ENCODE measurements at places on chromosomes 2 and 18.

GRCh38 chr2:10447895-10448575 lies at the start of gene ODC1:
TSS of gene ODC1 (minus strand) at chr2:10448327. CDS start at chr2:10445032, 3,295 bp downstream.
- peak; percentile 98 for DNase-seq

GRCh38 chr18:37019157-37019827 lies 190.4 kb downstream of the KIAA1328 start:
- no peak for DNase-seq

DNA sequence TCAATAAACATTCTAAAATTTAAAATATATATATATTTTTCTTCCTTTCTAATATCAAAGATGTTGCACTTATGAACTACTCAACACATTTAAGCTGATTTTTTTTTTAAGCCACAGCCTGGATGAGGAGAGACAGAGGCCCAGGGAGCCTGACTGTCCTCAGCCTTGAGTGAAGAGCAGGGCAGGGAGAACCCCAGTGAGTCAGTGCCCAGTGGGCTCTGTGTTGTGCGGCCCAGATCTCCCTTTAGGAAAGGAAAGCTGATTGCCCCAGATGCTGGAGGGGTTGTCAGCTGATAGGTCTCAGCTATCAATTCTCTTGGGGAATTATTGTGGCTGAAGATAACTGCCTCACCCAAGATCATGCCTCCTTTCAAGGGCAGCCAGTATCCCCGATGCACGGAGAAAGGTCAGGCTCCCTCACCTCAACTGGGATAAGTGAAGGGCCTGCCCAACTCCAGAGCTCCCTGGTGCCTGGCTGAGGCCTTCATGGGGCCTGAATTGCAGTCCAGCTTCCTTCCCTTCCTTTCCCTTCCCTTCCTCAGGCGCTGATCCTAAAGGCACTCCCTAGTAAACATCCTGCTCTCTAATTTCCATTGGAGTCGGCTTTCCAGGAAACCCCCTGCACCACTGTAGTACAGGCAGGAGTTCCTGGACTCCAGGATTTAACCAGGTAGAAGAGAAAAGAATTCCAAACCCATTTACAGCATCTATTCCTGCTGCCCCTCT lies 106.9 kb upstream of the ATL2 start:
- DNase-seq = no peak

- no peak for DNase-seq
Observed at GRCh38 chr2:138711812-138712211, 68.4 kb downstream of the NXPH2 start.
